ENCODE measurements at places on chromosomes 5 and 9.
A peak's percentile ranks its signal among the peaks of the same experiment; 100 is the strongest.

DNA sequence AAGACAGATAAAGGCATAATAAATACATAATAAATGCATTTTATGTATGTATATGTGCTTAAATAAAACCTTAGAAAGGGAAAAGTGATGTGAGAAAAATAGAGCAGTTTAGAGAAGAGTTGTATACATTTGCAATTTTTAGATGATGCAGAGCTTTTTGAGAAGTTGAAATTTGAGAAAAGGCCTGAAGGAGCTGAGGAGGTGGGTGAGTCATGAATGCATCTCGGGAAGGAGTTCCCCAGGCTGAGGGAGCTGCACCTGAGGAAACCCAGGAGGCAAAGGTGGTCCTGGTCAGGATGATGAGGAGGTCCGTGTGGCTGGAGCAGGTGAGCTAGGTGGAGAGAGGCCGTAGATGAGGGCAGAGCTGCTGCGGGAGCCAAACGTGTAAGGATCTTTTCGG, 17.4 kb upstream of the CD180 start:
- no peak for DNase-seq

- DNase-seq: no peak
Measured at GRCh38 chr9:137951597-137952490, 74.3 kb downstream of the CACNA1B start.

DNA sequence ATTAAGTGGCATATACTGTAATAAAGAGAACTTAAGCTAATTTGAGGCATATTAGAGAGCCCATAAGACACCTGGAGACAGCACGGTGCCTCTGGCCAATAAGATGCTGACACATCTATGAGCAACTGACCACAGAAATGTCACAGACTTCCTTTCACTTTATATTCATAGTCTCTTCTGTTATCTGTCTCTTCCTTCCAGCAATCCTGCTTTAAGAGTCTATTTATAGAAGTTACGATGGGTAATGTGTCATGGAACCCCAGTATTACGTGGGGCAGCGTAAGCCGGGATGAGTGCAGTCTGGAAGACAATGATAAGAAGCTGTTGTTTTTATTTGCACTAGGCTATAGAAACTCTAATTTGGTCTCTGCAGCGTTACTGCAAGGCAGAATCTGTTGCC, 136.8 kb downstream of the CFAP90 start:
- DNase-seq: no peak

DNA sequence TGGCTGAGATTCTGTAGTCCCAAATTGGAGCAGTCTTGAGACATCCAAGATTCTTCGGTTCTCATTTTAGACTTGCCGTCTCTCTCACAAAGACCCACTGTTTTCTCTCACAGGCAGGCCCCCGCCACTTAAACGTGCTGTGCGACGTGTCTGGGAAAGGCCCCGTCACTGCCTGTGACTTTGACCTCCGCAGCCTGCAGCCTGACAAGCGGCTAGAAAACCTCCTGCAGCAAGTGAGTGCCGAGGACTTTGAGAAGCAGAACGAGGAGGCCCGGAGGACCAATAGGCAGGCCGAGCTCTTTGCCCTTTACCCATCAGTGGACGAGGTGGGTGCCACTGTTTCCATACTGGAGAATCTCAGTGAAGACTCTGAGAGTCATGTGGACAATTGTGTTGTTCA, 97.2 kb downstream of the DOCK8 start:
- no peak for DNase-seq

GRCh38 chr9:122374885-122375420, 4.1 kb downstream of the PTGS1 start:
- no peak for DNase-seq

- no peak for DNase-seq
Measured at GRCh38 chr9:35042081-35042604, 30.3 kb downstream of the VCP start.

- DNase-seq: no peak
Measured at GRCh38 chr9:105531530-105531929, 26.4 kb upstream of the FKTN start.

DNA sequence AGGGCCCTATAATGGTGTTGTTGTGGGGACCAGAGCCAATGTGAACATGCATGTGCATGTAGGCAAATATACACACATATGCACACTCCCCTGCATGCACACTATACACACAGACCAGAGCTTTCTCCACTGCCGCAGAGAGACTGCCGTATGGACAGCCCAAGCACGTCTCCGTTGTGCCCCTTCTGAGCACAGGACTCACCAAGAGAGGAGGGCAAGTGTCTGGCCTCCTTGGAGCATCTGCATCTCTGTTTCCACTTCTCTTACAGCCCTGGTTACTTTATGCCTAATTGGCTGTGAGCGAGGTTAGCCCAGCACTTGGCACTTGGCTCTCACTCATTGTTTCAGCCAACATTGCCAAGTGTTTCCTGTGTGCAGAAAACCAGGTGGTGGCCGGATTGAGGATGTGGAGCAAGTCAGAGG, 30.4 kb downstream of the CSF2 start:
- DNase-seq: no peak

GRCh38 chr9:133614056-133614455, 4.9 kb upstream of the FAM163B start:
- no peak for DNase-seq

DNA sequence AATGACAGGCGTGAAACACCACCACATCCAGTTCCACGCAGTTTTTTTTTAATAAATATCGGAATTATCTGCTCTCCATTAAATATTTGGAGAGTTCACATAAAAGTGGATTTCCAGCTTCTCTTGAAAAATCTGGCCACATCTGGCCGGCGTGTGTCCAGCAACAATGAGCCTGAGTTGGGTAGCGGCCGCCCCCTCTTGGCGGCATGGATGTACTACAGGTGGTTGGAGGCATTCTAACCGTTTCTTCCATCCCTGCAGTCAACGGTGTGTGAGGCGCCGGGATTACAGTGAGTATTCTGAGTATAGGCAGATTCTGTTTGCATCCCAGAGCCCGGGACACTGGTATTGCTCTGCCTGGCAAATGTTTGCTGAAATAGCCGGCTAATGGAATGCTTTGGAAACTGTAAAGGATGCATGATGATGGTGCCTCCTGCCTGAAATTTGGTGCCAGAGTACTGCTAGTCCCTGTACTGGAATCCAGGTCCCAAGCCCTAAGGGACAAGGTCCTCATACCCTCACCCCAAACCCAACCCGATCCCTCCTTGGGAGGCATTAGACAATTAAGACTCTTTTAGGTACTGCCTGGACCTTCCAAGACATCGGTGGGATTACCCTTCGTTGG, 13.6 kb upstream of the GM2A start:
- peak; percentile 24 for DNase-seq

DNA sequence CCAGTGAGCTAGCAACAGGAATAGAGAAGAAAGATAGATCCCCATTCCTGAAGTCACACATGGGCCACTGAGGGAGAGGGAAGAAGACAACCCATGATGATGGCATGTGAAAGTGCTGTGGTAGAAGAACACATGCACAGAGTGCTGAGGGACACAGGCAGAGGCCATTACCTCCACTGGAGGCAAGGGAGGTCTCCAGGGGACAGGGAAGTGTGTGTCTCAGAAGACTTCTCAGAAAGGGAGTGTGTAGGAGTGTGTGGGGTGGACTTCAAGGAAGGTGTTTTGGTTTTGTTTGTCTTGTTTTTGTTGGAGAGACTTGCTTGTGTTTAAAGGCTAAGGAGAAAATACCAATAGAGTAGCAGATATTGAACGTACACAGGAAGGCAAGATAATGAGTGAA, 77.0 kb upstream of the SMARCA2 start:
- DNase-seq: no peak

DNA sequence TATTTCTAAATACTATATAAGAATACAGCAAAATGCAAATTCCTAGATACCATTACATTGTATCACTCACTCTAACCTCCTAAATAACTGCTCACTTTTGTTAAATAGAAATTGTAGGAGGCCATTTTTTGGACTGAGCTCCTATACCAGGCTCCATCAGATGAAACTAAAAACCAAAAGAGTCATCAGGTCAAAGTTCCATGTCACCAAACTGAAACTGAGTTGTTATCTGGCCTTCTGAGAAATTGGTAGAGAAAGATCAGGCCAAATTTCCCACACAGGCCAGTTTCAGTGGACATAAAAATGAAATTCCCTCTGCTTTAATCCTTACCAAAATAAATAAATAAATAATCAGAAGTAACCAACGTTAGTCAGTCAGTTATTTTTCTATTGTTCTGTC, 13.8 kb upstream of the SNX2 start:
- no peak for DNase-seq

- DNase-seq: no peak
Measured at GRCh38 chr5:108730617-108731340, 16.9 kb upstream of the FER start.

GRCh38 chr5:76380346-76381066, 22.6 kb upstream of the IQGAP2 start:
- no peak for DNase-seq

- no peak for DNase-seq
Measured at GRCh38 chr9:134837529-134837928, 43.1 kb upstream of the FCN2 start.
